IPS-NIHi11 (cell line): ENCODE measurements at places on chromosomes 1 and 21.

- no peak for DNase-seq
Measured at GRCh38 chr1:82110366-82111254, 309.9 kb downstream of the ADGRL2 start.

DNA sequence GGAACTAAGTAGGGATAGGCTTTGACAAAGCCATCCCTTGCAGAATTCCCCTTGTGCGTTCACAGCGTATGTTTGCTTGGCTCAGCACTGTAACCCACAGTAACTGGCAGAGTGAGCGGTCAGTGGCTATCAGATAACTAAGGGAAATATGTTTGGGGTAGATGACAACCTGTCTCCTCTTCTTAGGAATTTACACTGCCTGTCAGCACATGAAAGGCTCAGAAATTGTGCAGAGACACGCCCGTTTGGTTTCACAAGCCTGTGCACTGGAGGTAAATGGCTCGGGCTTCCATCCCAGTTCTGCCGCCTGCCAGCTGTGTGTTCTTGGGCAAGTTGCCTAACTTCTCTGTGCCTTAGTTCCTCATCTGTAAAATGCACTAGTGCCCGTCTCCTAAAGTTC, 101.2 kb downstream of the PRDM2 start:
- DNase-seq, result no peak

GRCh38 chr1:180271272-180272255, 41.5 kb downstream of the LHX4 start:
- DNase-seq, result no peak

DNA sequence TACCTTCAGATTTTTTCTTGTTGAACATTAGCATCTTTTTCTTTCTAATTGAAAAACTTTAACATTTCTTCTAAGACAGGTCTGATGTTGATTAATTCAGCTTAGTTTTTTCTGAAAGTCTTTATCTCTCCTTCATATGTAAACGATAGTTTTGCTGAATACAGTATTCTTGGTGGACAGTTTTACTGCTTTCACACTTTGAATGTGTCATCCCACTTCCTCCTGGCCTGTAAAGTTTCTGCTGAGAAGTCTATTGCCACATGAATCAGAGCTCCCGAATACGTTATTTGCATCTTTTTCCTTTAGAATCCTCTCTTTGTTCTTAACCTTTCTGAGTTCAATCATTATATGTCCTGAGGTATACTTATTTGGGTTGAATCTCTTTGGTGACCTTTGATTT, 344.2 kb downstream of the OLFM3 start:
- DNase-seq, result no peak

- no peak for DNase-seq
Measured at GRCh38 chr1:48229317-48229716, 6.8 kb downstream of the SLC5A9 start.

DNA sequence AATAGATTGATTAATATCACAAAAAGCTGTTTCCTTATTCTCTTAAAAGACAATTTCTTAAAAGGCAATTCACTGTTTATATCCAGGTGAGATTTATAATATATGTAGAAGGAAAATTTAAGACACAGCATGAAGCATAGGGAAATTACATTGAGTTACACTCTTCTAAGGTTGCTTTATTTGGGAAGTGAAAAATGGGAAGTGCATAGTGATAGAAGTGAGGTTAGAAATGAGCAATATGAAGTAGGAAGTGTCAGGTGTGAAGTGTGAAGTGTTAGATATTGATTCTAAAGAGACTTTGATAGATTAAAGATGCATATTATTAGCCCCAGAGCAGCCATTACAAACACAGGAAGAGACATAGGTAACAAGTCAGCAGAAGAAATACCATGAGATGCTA, 40.3 kb downstream of the FH start:
- DNase-seq, result no peak

- DNase-seq, result no peak
Measured at GRCh38 chr1:154256686-154257085, 15.7 kb upstream of the HAX1 start.

DNA sequence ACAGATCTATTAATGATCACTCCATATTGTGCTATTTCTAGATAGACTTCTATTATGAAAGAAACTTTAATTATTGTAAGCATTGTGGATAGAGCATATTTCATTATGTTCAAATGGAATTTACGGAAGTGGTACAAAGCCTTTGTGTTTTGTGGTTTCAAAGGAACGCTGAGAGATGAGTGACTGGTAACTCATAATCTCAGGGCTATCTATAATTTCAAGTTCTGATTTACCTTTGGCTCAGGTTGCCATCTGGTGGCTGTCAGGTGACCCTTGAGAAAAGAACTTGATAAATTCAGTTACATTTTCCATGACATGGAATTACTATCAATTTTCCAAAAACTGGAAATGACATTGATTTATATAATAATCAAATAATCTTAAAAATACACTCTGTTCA, 12.2 kb downstream of the NTNG1 start:
- no peak for DNase-seq

DNA sequence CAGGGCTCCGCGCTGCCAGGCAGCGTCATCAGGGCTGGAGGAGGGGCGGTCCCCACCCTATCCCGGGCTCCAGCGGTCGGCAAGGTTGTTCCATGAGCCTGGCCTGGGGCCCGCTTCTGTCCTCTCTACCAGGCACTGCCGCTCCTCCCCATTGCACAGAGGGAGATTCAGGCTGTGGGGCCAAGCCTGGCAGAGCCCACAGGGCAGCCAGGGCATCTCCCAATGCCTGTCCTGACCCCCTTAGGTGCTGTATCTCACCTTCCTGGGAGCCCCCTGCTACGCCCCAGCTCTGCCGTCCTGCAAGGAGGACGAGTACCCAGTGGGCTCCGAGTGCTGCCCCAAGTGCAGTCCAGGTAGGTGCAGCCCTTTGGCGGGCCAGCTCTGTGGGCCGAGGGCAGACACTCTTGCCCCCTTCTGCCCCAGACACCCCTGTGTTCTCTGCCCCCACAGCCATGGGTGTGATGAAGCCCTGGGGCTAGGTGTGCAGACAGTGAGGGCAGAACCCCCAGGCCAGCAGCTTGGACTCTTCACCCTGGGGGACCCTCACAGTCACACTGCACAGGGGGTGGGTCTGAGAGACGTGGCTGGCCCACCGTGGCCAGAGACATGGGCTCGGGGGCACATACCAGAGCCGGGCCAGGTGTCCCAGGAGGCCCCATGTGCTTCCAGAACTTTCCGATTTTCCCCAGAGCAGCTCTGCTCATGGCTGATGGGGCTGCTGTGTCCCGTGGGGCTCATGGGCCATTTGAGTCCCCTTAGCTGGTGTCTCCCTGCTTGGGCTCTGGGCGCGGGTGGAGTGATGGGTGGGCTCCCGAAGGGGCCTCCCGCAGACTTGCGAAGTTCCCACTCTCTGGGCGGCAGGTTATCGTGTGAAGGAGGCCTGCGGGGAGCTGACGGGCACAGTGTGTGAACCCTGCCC, 1.6 kb downstream of the TNFRSF14 start:
- DNase-seq, result no peak

DNA sequence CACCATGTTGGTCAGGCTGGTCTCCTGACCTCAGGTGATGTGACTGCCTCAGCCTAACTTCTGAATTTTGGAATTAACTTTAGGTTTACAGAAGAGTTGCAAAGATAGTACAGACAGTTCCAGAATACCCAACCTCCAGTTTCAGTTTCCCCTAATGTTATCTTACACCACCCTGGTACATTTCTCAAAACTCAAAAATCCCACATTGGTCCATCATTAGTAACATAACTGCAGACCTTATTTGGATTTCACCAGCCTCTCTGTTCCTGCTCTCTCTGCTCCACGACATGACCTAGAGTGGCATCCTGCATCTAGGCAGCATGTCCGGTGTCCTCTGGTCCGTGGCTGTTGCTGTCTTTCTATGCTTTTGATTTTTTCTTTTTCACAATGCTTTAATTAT, 5.0 kb upstream of the ZC3H12A start:
- DNase-seq, result no peak

- DNase-seq, result no peak
Measured at GRCh38 chr1:55774446-55774845, 559.3 kb upstream of the USP24 start.

GRCh38 chr21:40706176-40706575, 140.8 kb downstream of the DSCAM start:
- DNase-seq, result no peak

- no peak for DNase-seq
Measured at GRCh38 chr1:67434491-67434890, 4.3 kb upstream of the SERBP1 start.

DNA sequence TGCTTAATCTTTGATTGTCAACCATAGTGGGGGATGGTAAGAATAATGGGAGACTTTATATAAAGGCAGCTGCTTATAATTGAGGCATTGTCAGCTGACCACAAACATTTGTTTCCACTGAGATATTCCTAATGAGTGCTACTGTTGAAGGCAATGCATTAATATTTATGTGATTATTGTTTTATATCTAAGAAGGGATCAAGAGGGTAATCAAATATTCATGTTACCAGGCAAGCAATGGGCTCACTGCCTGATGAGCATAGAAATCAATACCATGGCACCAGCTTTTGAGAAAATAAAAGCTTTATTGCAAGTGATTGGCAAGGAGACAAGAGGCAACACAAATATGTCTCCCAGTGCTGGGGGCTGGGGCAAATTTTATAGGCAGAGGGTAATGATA, 706.7 kb upstream of the ADAMTS5 start:
- DNase-seq, result no peak

DNA sequence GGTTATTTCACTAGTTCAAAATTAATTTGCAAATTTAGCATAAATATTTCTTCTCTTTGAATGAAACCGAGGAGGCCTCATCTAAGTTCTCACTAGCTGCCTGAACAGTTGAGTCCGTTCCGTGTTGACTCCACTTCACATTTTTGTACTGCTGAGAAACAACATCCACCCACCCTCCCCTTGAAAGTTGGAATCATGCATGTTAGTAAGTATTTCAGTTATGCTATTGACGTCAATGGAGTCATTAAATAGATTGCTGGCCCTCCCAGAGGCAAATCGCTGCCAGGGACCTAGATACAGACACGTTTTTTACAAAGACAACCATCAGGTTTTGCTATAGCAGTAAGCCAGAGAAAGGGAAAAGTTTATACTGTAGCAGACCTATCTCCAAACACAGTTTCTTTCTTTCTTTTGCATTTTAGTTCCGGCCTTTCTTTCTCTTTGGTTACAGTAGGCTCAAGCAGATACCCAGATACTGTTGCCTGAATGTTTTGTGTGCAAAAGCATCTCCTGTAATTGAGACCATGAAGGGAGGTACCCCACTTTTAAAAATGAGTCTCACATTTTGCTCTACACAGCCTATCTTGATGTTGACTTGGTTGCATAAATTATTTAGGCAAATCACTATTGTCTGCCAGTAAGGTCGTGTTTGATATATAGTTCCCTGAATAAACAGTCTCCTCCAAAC, 262.6 kb upstream of the SGIP1 start:
- DNase-seq, result peak; percentile 42

GRCh38 chr1:219427989-219428388, 184.9 kb downstream of the ZC3H11B start:
- no peak for DNase-seq

DNA sequence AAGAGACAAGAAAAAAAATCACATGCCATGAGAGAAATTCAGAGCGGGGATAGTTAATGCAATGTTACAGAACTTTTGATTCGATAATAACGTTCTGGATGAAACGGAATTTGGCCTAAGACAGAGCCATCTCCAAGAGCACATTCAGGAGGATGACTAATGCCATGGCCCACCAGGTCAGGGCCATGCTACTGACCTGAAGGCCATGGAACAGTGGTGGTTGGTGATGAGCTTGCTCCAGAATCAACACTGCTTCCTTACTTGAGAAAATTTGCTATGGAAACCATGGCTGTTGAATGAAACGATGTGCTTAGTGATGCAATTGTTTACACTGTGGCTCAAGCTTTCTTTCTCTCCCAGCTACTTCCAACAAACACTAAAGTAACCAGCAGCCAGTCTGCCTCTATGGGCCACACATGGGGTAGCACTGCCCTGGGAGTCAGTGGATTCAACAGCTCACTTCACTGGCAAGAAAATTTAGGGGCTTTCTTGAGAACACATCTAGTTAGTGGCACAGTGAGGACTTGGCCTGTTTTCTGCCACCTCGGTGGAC, 299.1 kb downstream of the PCP4 start:
- DNase-seq, result peak; percentile 20

DNA sequence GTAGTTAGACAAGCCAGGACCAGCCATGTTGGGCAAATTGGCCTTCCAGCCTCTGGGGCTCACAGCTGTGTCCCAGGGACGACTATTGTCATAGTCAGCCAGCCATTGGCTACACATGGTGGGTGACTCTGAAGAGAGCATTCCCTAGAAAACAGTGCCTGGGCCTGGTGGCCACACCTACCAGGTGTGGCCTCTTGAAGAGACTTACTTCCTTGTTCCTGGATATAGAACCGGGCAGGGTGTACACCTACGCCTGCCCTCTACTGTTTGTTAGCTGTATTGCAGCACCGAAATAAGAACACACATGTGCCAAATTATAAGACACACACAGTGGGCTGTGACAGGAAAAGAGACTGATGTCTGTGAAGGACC, 134.6 kb upstream of the ARHGEF16 start:
- DNase-seq, result peak; percentile 89

- DNase-seq, result no peak
Measured at GRCh38 chr1:28869952-28870351, 44.4 kb upstream of the EPB41 start.

DNA sequence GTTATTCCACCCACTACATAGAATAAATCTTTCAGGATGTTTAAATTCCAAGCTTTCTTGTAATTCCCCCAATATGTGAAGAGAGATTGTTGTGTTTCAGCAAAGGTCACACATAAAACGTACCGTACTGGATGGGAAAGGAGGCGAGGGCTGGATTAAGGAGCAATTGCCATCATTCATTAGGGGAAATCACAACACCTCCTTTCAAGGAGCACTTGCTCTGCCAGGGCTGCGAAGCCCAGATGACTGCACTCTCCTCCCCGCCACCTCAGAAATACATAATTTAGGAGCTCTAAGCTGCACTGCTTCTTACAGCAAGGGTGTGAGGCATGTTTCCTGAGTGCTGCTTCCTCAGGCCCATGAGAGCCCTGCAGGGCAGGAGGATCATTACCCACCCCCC, 29.6 kb downstream of the MATN1 start:
- DNase-seq, result no peak

- DNase-seq, result no peak
Measured at GRCh38 chr21:45142469-45143308, 68.3 kb downstream of the ADARB1 start.

DNA sequence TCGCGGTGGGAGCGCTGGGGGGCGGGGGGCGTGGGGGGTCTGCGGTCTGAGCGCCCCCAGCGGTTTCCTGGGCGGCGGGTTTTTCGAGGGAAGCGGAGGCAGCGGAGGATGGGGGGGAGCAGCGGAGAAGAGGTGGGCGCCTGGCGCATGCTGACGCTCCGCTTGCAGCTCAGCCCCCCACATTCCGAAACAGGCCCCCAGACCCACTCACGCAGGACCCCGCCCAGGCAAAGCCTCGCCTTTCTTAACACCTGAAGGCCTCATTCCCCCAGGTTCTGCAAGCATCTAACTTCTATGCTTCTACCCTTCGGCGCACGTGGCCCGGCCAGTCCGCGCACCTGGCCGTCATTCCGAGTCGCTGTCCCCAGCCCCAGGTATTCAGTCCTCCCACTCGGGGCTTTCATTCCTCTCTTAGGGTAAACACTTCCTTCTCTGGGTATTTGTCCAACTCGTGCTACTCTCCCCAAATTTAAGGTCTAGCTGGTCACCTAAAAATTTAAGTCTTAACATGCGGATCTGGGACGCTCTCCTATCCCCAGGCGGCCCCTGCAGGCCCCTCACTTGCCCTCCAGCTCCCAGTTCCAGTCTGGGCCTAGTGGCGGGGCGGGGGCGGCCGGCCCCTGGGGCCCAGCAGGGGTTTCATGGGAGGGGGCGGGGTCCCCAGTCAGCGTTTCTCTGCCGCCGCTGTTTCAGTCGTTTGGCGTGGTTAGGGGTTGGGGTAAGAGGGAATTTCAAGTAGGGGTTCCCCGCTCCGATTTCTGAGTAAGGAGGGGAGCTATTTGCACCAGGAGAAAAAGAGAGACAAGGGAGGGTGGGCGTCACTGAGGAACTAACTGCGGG, 2.8 kb upstream of the ZBTB7B start:
- DNase-seq, result peak; percentile 67
